ENCODE measurements at places on chromosomes 12 and 14. TPM values are rescaled to one million over a fixed set of nuclear protein-coding genes. Genes with fewer than 3 reads are reported as not detected.

The SOAT2 gene
- total RNA-seq = not detected

The FERMT2 gene
- 108 TPM for total RNA-seq

The LRRK2 gene
- 0.24 TPM for total RNA-seq

The KRT6C gene
- total RNA-seq = not detected

The SLCO1B1 gene
- total RNA-seq = 0.24 TPM

The CD4 gene
- 2.2 TPM for total RNA-seq

The PRPF39 gene
- total RNA-seq = 23.9 TPM

DNA sequence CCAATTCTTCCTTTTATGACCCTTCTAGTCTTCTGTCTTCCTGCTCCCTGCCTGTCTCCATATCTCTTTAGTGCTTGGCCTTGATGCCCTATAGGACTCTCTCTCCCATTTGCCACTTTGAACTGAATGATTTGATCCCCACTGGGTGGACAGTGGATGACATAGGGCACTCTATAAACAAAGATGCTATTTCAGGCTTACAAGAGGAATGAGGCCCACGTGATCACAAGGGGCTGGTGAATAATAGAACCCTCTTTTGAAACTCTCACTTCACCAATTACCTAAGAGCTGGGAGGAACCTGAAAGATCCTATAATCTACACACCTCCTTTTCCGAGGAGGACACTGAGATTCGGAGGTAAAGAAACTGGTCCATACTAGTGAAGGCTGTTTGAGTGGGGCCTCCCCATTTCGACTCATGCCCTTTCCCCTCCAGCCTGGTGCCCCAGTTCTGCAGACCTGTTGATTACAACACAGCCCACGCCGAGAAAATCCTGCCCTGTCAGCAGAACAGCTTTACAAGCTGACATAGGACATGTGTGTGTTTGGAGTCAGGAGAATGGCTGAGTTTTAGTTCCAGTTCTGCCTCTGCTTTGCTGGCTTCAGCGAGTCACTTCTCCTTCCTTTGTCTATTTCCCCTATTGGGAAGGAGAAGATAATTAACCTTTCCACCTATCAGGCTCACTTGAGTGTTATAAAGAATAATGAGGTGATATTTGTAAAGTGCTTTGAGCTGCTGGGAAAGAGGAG lies 400.3 kb downstream of the ZFP36L1 start:
- no peak for DNase-seq

- DNase-seq = peak; percentile 66
These were observed 68.3 kb downstream of the ALG10B start for GRCh38 chr12:38384816-38385378.

- peak; percentile 24 for DNase-seq
These were observed 1264.0 kb downstream of the TMEM121 start for GRCh38 chr14:106790189-106791036.

- DNase-seq = no peak
These were observed 474.8 kb upstream of the TBX3 start for GRCh38 chr12:115158816-115159215.

- no peak for DNase-seq
These were observed 21.1 kb downstream of the BTBD6 start for GRCh38 chr14:105269405-105269804.

DNA sequence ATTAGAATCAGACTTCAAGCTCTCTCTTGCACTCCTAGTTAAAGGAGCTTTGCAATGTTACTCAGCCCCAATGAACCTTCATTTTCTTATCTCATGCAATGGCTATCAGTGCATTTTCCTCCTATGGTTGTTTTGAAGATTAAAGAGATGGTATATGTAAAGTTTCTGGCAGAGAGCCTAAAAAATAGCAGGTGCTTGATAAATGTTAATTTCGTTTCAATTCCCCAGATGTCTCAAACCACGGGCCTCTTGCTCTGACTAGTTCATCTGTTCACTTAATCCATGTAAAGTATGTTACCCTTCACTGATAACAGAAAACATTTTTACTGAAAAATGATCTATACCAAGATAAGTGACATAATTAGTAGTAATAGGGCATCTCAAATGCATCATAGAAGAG lies 735.4 kb upstream of the USP15 start:
- DNase-seq = no peak

GRCh38 chr12:52555577-52555976 lies 2.6 kb upstream of the KRT71 start:
- no peak for DNase-seq

GRCh38 chr14:21096978-21097635 lies 1.3 kb downstream of the ZNF219 start:
- peak; percentile 36 for DNase-seq

DNA sequence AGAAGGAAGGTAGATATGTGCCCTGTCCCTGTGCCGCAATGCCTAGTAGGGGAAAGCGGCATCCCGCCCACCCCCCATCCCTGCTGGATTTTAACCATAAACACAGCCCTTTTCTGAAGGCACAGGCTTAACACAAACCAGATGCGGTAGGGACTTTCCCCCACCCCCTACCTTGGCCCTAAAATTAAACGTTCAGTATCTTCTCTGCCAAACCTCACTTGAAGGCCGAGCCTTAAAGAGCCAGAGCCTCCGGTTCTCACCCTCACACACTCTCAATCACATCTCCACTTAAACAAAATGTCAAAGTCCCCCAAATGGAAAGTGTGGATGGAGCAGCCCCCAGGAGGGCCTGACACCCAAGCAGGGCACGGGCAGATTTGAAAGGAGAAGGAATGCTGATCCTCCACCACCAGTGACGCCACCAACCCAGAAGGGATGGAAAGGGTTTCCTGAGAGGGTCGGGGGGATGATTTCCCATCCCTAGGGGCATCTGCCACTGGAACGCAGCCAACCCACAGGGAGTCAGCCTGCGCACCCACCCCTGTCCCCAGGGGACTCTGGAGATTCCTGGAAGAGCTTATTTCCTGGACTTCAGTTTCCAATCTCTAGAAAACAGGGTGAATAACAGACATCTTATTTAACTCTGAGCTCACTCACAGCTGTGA lies 26.4 kb downstream of the ACTN1 start:
- no peak for DNase-seq

- DNase-seq = peak; percentile 90
These were observed 30.2 kb downstream of the PEX5 start for GRCh38 chr12:7219599-7220243.

DNA sequence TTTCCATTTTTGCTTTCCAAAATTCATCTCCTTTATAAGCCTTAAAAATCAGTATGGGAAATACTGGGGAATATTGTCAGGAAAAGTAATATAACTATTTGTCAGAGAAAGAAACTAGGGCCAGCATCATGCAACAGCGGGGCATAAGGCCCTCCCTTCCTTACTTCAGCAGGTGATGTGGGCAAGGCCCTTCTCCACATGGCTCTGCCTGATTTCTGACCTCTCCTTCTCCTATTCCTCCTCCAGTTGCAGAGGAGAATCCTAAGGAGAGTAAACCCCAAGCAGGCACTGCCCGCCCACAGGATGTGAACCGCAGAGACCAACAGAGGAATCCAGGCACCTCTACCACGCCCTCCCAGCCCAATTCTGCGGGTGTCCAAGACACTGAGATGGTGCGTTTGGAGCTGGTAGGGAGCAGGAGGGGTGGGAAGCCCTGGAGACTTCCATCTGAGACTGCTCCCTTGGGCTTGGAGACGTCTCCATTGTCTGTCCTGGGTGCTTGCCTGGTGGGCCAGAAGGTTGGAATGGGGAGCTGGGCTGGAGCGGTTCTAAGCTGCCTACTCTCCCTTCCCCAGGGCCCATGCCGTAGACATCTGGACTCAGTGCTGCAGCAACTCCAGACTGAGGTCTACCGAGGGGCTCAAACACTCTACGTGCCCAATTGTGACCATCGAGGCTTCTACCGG lies 2.7 kb upstream of the SOAT2 start:
- no peak for DNase-seq

DNA sequence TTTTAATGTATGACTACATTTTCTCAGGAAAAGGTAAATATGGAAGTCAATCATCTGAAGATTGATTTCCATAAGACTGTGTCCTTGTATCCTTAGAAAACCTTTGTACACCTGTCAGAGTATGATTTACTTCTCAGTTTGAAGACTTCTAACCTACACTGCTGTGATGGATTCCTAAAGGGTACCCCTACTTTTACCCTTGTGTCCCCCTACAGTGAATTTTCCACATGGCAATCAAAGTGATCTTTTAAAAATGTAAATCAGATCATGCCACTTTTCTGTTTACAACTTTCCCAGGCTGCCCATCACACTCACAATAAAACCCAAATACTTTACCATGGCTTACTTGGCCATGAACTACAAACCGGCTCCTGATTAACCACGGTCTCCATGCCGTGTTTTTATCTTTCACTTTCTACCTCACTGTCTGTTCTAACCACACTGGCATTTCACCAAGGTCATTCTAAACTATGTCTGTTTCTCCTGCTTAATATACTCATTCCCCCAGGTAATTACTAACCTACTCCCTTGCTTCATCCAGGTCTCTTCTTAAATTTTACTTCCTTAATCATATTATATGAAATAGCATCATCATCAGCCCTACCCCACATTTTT lies 8.1 kb downstream of the DNAI7 start:
- no peak for DNase-seq

DNA sequence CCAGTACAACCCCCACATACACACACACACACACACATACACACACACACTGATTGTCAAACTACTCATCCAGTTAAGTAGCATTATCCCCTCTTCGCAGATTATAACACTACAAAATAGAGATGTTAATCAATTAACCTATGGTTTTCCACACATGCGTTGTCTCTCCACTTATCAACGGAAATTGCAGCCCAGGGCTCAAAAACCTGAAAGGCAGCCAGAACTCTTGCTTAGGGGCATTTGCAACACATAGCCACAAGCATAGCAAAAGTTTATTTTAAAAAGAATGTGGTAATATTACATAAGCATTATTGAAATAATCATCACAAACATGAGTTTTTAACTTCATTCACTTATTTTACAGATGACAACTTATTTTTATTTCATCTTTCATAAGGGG lies 265.8 kb downstream of the SLC16A7 start:
- DNase-seq = no peak

GRCh38 chr12:27869567-27869966 lies 89.5 kb upstream of the MANSC4 start:
- peak; percentile 1 for DNase-seq

All from GM23338 (cell line).